ENCODE measurements at places on chromosomes 3 and 15.

GRCh38 chr3:60445446-60445845 lies 805.8 kb downstream of the FHIT start:
- DNase-seq: no peak

DNA sequence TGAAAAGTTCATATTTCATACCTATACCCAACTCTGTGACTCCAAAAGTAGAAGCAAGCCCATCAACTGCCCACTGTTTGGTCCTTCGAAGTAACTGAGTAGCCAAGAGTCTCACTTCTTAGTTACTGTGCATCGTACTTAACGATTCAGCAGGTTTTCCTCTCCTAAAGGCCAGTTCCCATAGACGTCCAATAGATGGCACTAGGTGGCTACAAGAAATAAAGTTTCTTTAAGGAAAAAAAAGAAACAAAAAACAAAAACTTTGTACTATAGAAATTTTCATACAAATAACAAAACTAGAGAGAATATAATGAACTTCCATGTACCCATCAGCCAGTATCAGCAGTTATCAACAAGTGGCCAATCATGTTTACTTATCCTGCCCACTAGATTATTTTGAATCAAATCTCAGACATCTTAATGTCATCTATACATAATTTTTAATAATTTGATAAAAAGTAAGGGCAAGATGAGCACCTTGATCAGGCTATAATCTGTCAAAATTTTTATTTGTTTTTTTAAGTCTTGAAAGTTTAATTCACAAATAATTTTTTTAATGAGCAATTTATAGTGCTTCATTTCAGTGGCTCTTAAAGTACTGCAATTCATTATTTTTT lies 63.8 kb upstream of the ACP3 start:
- DNase-seq: no peak

DNA sequence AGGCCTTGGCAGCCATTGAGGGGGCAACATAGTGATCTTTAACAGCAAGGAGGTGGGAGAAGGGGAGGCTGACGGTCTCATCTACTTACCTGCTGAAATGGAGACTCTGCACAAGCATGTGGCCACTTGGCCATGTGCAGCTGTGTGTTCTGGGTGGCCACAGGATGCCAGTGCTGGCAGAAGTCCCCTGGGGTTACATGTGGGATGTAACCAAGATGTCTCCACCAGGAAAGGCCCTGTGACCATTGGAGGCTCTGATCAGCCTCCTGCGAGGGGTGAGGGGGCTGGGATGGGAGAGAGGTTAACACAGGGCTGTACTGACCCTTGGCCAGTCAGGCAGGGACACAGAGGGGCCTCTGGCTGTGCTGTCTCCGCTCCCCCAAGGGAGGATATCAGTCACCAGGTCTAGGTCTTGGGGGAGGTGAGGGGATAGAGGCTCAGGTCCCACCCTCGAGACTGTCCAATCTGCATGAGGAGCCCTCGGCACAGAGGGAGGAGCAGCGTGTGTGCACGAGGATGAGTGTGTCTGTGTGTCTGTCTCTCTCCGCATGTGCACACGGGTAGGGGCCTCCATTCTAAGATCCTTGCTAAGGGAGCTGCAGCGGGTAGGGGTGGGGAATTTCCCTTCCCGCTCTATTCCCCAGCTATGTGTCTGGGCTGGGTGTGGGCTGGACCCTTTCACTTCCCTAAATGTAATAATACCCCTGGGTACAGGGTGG lies 19.5 kb downstream of the PRKCD start:
- no peak for DNase-seq

DNA sequence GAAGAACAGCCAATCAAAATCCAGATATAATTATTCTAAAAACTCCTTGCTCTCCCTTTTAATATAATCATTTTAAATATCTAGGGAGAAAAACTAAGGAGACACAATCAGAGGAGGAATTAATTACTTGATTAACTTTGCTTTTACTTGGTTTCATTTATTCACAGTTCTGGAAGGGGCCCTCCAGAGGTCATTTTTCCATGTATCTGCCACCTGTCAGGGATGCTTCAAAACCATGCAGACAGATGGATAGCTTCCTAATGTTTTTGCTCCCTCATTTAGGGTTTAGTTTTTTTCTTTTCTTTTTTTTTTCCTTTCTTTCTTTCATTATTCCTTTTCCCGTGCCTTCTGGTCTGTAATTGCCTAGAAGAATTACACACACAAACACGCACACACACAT lies 438.1 kb upstream of the ARPP21 start:
- DNase-seq: no peak

GRCh38 chr3:187739094-187739560 lies 6.1 kb downstream of the BCL6 start:
- no peak for DNase-seq

DNA sequence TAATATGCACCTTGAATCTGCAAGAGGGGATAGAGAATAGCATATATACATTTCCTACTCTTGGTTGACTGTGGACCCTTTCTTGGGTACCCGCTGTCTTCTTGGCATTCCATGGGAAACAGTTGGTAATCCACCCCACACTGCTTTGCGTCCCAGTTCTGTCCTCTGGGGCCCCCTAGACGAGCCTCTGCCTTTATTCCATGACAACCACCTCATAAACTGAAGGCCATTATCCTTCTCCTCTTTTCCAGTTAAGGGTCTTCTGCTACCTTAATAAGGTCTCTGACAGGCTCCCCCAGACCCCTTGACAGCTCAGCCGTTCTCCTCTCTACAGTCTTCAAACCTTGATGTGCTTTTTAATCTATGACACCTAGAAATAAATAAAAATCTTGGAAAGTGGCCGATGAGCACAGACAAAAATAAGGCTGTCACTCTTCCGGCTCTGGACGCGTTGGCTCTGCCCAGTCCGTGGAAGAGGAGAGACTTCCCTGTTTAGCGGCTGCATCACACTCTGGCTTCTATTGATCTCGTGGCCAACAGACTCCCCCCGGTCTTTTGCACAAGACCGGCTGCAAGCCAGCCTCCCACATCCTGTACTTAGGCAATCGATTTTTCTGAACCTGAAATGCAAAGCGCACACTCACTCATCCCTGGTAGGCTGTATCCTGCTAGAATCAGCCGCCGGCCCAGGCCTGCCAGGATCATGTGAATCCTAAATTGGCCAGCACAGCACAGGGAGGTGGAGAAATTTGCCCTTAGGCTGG lies 251.0 kb upstream of the TLE3 start:
- no peak for DNase-seq

DNA sequence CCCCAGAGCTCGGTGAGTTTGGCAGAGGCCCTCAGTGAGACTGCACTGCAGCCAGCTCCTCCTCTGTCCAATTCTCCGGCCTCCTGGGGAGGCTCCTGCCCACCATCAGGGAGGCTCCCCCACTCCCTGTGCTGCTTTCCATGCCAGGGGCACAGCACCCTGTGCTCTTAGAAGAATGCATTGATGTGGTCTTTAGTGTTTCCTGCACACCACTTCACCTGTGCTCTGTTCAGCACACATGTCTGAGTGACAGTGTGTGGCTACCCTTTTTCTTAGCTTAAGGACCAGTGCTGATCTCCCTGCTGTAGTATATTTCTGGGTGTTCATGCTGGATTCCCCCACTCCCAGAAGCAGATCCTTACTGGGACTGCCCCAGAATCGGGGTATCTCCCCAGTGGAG lies 36.2 kb upstream of the PRR20G start:
- no peak for DNase-seq

- DNase-seq: no peak
Measured at GRCh38 chr15:45637141-45637540, 2.3 kb downstream of the SQOR start.
